ENCODE measurements at places on chromosomes 3 and 15.

DNA sequence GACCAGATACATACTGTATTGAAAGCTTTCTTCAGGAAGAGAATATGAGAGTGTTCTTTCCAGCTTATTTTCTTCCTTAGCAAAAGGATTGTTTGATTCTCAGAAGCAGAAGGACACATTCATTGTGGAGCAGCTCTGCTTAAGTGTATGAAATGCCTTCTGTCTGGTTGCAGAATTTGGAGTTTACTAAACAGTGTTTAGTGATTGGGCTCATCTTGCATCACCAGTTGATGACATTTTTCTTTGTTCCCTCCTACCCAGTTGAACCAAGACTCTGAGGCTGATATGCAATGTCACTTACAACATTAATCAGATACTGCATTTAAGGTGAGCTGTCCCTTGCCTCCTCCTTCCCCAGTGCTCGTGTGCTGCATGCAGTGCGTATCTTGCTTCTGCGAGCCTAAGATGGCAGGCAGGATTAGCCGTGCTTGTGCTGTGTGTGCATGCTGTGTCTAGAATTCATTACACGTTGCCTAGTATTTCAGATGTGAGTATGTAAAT, 18.4 kb downstream of the ZBTB38 start:
- DNase-seq, result no peak

- DNase-seq, result no peak
Observed at GRCh38 chr3:142652826-142653292, 56.7 kb downstream of the PLS1 start.

DNA sequence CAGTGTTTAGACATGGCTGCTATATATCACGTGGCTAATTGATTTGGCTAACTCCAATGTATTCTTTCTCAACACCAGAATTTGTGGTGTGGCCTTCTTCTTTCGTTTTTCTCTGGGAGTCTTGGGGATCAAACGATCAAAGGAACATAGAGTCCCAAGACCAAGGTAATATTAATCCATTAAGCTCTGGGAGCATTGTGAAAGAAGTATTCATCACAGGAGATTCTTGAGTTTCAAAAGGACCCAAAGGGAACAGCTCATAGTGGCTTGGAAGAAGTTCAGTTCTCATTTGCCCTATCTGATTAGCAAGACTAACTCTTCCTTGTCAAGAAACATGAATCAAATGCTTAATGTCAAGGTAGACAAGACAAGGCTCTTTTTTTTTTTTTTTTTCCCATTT, 32.9 kb upstream of the TICRR start:
- DNase-seq, result no peak

DNA sequence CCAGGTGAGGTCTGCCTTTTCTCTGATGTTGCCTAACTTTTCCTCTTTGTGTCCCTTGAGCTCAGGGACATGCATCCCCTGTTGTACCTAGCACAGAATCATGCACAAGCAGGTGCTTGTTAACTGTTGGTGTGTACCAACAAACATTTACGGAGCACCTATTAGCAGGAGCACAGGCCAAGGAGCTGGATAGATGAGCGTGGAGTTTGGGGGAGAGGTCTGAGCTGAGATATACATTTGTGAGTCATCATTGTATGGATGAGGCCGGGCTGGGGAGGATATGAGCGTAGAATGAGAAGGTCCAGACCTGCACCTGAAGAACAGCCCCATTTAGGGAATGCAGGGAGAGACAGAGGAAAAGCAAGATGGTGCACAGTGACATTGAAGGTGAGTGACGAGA, 53.4 kb downstream of the SMAD3 start:
- DNase-seq, result no peak

- DNase-seq, result no peak
Observed at GRCh38 chr3:15055019-15055557, 10.0 kb downstream of the MRPS25 start.

DNA sequence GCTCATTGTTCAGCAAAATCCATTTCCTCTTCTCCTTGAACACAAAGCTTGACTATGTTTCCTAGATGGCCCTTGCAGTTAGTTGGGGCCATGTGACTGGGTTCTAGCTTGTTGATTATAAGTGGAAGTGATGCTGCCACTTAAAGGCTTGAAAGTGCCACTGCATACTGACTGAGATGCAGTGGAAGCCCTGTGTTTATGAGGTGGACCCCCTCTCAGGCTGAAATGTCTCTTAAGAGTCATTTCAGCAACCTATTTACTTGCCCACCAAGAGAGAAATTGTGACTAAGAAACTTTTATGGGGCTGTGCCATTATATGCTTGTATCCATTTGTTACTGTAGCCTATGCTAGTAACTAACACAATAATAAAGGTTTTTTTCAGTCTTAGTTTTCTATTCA, 8.4 kb upstream of the ANP32A start:
- no peak for DNase-seq

- no peak for DNase-seq
Observed at GRCh38 chr3:33111581-33111980, 2.2 kb upstream of the CRTAP start.

DNA sequence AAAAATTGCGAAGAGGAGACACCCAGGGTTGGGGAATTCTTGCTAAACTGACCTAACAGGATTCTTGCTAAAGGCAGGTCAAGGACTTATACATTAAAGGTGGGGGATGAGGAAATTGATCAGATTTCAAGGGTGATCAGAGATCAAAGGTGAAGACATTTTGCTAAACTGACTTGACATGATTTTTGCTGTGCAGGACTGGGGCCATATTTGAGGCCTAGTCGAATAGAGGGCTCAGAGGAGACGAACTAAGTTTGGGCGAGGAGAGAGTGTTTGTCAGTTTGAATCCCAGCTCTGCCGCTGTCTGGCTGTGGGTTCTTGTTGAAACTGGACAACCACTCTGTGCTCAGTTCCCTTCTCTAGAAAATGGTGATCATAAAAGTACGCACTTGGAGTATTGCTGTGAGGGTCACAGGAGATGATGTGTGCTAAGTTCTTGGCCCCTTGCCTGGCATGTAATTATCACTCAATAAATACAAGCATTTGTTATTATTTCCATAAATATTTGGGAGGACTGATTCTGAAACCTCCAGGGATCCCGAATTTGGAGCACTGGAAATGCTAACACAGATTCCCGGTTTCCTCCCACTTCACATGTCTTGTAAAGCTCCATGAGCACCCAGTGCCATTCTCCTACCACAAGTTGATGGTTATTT, 364.8 kb upstream of the PROK2 start:
- no peak for DNase-seq

GRCh38 chr3:42831321-42831713, 22.1 kb downstream of the ACKR2 start:
- peak; percentile 86 for DNase-seq

- no peak for DNase-seq
Observed at GRCh38 chr3:167507954-167508353, 34.1 kb upstream of the SERPINI2 start.

GRCh38 chr3:129004639-129005295, 3.7 kb downstream of the EFCC1 start:
- no peak for DNase-seq

DNA sequence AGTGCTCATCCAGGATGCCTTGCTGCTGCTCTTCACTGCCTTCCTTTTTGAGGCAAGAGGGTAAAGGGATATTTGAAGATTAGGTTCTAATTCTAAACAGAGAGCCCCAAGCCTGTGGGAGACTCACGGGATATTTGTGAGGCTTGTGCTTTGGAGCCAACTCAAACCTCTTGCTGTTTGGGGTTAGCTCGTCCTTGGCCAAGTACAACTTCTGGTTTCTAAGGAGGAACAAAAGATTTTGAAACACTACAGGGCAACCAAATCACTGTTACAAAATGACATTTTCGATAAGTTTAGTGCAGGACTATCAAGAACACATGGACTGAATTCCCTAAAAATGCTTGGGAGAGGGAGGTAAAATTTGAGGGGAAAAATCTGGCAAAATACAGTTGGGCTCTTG, 190.2 kb downstream of the RORA start:
- no peak for DNase-seq

GRCh38 chr3:70517124-70517890, 204.9 kb upstream of the MDFIC2 start:
- DNase-seq, result no peak

- no peak for DNase-seq
Observed at GRCh38 chr3:151974067-151974466, 100.6 kb downstream of the SUCNR1 start.

DNA sequence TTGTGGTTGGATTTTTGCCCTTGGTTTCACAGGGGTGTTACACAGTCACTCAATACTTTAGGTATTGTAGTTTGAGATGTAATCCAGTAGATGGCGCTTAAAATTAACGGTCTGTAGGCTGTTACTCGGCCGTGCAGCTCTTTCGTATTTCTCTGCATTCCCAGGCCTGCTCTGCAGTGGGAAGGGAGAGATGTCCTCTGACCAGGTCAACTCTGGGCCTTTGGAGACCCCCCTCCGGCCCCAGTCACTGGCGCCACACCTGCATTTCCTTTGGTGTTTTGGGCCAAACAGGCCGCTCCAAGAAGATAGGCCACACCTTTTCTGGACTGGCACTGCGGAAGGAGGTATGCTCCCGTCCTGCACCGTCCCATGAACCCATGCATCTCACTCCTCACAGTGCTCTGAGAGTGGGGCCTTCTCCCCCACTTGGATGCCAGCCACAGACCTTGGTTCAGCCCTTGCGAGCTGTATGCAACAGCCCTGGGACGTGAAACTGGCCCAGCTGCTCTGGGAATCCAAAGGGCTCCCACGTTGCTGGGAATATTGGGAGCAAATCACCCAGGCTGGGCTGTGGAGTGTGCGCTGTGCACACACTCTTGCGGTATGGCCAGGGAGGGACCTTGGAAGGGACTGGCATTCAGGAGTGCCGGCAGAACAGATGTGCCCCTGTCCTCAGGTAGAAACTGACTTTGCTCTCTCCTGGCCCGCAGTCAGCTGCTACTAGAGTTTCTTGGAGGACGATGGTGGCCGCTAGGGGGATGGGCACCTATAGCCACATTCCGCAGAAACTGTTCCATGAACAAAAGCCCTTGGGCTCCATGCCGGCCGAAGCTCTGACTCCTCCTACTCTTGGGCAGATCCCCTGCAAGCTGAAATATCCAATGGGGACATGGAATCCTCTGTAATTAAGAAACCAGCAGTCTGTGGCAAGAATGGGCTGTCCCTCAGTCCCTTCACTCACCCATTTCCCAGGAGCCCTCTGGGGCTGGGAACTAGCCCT, 410.5 kb upstream of the CADM2 start:
- no peak for DNase-seq

DNA sequence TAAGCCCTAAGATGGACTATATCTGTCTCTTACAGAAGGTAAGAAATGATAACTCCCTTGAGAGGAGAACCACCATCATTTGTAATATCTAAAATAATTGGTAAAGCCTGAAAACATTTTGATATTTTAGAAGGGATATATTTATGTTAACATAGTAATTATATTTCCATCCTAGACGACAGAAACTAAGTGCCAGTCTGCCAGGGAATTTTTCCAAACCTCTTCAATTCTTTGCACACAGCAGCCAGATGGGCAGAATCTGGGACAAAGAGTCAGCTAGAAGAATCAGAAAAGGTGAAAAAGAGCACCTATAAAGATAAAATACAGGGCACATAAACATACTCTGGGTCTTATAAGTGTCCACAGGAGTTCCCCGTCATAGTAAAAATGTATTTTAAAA, 70.0 kb upstream of the CBLB start:
- no peak for DNase-seq

DNA sequence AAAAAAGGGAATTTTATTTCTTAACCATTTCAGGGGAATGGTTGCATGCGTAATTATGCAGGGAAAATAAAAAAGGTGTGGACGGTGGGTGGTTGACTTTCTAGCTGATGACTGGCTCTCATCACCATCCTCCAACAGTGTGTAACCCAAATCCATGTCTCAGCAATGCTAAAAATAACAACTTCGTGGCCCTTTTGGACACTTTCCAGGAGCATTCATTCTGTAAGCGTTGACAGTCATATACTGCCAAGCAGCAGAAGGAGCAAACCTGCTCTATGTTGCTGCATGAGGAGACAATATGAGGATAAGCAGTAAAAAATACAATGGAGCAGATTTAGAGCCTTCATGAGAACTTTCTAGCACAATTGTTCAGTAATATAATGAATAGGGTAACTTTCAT, 189.1 kb downstream of the ANXA2 start:
- DNase-seq, result no peak

- no peak for DNase-seq
Observed at GRCh38 chr3:61664105-61664482, 102.7 kb downstream of the PTPRG start.

- DNase-seq, result no peak
Observed at GRCh38 chr15:49199666-49200065, 29.6 kb downstream of the GALK2 start.

DNA sequence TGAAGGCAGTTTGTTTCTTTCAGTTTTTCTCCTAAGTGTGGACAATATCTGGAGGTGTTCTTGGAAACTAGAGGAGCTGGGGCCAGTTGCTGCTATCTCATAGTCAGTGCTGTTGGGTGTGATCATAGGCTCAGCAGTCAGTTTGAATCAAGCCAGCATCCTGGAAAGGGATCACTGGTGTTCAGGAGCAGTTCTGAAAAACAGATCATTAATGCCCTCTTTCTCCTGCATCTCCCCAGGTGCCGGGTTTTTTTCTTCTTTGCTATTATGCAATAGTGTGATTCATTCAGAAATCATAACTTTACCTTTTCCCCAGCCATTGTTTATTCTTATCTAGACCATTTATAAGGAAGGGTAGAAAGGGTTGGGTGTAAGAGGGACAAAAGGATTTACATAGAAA, 24.0 kb downstream of the LNP1 start:
- DNase-seq, result no peak

GRCh38 chr3:174408310-174408709, 450.8 kb upstream of the NAALADL2 start:
- DNase-seq, result no peak

DNA sequence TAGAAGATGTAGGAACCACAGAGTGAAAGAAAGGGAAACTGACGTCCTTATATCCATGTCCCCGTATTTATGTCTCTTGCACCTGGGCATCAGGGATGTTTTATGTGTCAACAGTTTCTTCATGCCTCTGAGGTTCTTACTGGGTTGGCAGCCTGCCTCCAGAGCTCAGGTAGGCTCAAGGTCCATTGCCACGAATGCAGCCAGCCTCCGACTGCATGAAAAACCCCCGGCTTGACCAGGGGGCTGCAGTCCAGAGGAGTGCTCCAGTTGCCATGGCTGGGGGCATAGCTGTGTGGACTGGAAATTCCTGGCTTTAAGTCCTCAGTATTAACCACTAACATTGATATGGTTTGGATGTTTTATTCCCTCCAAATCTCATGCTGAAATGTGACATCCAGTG, 2.8 kb upstream of the CSPG5 start:
- DNase-seq, result no peak

- DNase-seq, result no peak
Observed at GRCh38 chr15:74519311-74519710, 21.7 kb upstream of the ARID3B start.

DNA sequence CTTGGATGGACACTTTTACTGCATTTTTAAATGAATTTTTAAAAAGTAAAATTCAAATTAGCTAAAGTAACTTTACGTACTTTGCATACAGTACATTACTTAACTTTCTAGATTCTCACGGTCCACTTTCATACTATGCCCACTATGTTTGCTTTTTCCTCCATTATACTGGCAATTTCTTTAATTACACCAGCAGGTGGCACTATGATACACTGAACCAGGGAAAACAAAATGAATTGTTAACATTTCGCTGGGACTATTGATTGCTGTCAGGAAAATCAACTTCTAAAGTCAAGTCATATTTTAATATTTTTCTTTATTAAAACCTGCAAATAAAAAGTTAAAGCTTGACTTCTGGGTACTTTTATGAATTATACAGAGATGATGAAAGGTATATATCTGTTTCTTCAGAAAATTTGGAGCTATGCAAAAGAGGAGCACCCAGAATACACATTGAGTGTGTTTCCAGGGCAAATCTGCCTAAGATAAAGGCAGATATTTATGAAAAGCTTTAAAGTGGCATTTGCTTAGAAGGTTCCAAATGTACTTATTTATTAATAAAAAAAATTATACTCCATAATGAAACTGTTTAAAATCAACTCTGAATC, 21.8 kb upstream of the POU1F1 start:
- DNase-seq, result no peak
